HCT116 (cell line): ENCODE measurements at places on chromosomes 13 and 19. TPM values are rescaled to one million over a fixed set of nuclear protein-coding genes. Genes with fewer than 3 reads are reported as not detected.

GRCh38 chr19:33796164-33796875, at the start of gene KCTD15:
Gene KCTD15, plus strand, starts transcription at chr19:33796870. Its CDS starts 3,585 bp downstream, at chr19:33800455.
- no peak for DNase-seq

GRCh38 chr13:94143624-94144350, 335.7 kb downstream of the DCT start:
- DNase-seq = no peak

- DNase-seq = no peak
These were observed 168.3 kb upstream of the SPRY2 start for GRCh38 chr13:80509264-80509663.

DNA sequence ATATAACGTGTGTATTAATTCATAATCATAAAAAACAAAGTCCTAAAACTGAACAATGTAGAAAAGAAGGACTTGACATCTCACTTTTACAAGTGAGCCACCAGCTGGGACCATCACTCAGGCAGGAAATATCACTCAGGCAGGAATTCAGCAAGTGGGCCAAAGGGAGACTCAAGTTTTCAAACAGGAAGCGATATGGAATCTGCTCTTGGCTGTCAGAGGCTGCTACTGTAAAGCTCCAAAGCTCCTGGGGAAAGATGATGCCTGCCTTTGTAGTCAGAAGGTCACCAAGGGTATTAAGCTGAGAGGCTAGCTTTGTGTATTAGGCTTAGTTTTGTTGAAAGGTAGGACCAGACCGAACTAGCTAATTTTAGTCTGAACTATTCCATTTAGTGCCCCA, 5.5 kb upstream of the AKAP11 start:
- no peak for DNase-seq

DNA sequence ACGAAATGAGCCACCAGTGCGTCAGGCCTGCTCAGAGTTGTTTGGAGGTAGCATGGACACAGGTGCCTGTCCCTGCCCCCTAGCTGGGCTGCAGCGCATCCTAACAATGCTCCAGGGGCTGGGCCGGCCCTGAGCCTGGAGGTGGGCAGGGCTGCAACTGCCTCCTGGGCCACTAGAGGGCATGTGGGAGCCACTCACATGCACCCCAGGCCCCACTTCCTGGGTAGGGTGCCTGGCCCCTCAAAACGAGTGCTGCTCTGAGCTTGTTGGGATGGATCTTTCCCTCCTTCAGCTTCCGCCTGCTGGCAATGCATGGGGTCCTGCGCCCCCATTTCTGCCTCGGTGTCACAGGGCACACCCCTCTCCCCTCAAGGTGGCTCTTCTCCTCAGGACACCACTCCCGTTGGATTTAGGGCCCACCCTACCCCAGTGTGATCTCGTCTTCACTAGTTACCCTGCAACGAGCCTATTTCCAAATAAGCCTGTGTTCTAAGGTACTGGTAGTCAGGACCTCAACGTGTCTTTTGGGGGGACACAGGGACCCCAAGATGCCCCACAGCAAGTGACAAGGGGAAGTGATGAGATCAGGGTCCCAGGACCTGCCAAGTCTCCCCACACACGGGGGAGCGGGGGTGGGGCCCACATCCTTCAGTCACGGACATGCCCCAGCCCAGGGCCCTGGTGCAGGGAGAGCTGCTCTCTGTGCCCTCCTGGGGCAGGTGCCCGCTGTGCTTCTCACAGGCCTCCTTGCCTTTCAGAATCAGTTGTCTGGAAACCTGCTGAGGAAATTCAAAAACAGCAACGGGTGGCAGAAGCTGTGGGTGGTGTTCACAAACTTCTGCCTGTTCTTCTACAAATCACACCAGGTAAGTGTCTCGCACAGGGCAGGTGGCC, 131.3 kb downstream of the STK24 start:
- peak; percentile 41 for DNase-seq

DNA sequence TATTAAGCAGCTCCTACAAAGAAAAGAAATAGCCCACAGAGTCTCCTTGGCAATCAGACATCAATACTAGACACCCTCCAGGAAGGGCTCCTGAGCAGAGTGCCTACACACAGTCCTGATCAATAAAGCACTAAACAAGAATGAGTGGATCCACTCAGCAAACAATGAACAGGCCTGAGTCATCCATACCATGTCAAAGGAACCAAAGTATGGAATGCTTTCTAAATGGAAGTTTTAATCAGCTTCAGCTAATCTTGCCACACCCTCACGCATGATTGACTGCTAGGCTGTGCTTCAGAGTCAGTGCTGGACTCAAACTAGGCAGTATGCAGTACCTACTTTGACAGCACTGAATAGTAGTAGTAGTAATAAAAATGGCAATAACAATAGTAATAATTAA, 392.7 kb upstream of the HTR2A start:
- no peak for DNase-seq

GRCh38 chr13:110154410-110154933, 152.5 kb downstream of the COL4A1 start:
- no peak for DNase-seq

DNA sequence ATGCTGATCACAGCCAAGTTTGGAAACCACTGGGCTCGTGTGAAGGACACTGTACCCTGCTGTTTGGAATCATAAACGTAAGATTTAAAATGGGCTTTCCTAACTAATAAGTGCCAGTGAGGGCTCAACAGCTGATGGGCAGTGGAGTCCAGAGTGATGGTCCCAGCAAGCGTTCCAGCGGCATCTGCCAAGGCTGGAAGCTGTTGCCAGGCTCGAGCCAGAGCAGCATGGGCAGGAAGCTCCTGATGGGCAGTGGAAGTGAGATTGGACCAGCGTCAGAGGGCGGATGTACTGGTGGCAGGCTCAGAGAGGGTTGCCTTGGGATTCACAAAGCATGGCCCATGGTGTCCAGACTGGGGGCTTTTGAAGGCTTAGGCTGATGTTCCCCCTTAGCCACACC, 30.2 kb downstream of the COL4A2 start:
- no peak for DNase-seq

DNA sequence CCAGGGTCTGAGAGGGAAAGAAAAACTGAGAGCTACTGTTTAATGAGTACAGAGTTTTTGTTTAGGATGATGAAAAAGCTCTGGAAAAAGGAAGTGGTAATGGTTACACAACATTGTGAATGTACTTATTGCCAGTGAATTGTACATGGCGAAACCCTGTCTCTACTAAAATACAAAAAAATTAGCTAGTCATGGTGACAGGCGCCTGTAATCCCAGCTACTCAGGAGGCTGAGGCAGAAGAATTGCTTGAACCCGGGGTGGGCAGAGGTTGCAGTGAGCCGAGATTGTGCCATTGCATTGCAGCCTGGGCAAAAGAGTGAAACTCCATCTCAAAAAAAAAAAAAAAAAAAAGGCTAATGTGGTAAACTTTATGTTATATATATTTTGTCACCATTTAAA, 96.3 kb downstream of the VWA8 start:
- no peak for DNase-seq

DNA sequence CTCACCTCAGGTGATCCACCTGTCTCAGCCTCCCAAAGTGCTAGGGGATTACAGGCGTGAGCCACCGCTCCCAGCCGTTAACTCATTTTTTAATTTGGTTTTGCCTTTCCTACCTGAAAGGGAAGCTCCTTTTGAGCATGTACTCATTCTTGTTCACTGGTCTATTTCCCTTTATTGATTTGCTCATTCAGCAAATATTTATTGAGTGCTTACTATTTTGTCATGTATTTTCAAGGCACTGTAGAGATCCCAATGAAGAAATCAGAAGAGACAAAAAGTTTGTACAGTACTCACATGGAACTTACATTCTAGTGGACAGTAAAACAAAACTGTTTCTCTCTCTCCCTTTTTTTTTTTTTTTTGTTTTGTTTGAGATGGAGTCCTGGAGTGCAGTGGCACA, 13.8 kb downstream of the SPACA6 start:
- no peak for DNase-seq

- DNase-seq = no peak
These were observed 4.5 kb downstream of the NAA16 start for GRCh38 chr13:41315443-41316047.

GRCh38 chr19:53883231-53883661, 1.2 kb downstream of the PRKCG start:
- no peak for DNase-seq

- peak; percentile 83 for DNase-seq
These were observed 10.1 kb downstream of the NOSIP start for GRCh38 chr19:49570138-49570856.

- DNase-seq = no peak
These were observed 4.2 kb downstream of the RPS28 start for GRCh38 chr19:8325454-8325853.

DNA sequence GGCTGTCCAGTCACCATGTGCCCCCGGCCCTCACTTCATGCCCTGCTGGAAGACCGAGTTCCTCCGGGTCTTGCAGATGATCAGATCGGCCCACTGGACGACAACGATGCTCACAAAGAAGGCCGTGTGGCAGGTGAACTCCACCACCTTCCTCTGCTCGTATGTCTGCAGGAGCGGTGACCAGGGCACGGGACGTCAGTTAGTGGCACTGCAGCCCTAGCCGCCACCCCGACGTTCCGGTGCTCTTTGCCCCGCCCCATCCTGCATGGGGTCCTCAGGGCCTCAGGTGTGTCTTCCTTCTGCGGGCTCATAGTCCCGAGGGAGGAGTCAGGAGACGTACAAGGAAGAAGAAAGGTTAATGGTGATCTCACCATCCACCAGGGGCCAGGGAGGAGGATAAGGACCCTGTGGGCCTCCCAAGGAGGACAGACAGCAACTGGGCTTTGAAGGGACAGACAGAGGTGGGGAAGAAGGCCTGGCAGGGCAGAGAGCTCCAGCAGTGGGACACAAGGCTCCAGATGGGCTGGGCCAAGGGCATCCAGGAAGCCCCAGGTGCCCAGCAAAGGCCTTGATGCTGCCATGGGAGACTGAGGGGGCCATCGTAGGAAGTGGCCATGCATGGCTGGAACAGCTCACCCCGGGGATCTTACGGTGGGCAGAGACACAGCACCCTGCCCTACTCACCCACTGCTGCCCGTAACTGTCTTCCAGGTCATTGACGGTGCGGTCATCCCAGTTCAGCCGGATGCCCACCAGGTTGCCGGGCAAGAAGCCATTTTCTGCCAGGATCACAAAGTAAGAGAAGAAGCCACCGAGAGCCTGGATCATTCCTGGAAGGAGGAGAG, 9.9 kb upstream of the RABAC1 start:
- DNase-seq = no peak

GRCh38 chr19:47417107-47417745, 2.1 kb downstream of the MEIS3 start:
- DNase-seq = no peak

GRCh38 chr13:43185226-43185625, 161.8 kb downstream of the DNAJC15 start:
- DNase-seq = no peak

- DNase-seq = no peak
These were observed 12.6 kb downstream of the DNASE2 start for GRCh38 chr19:12868540-12869112.

- DNase-seq = no peak
These were observed 5.2 kb downstream of the MIER2 start for GRCh38 chr19:339262-339887.

DNA sequence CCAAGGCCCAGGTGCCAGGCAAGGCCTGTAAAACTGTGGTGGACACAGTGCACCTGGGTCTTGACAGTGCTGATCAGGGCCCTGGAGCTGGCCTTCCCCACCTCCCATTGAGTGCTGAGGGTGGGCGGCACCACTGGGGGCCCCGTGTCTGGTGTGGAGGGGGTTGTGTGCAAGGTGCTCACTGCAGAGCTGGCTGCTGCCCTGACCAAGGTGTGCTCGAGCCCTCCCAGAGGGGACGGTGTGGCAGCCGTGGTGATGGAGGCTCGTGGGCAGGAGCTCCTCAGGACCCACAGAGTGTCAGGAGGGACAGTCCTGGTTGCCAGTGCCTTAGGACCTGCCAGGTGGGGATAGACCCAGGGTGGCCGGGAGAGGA, 23.0 kb downstream of the ATP4B start:
- no peak for DNase-seq

DNA sequence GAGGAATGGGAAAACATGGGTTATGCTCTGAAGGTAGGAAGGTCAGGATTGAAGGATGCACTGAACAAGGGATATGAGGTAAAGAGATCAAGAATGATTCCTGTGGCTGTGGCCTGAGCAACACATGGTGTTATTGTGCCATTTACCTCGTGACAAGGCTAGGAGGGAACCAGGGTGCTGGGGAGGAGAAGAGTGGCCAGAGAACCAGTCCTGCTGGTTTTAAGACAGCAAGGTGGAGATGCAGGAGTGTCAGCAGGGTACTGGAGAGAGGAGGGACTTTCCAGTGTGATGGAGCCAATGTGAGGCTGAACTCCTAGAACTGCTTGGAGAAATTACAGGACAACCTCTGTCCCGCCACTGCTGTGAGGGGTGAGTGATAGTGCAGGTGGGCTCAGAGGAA, 282.4 kb downstream of the MYO16 start:
- no peak for DNase-seq

DNA sequence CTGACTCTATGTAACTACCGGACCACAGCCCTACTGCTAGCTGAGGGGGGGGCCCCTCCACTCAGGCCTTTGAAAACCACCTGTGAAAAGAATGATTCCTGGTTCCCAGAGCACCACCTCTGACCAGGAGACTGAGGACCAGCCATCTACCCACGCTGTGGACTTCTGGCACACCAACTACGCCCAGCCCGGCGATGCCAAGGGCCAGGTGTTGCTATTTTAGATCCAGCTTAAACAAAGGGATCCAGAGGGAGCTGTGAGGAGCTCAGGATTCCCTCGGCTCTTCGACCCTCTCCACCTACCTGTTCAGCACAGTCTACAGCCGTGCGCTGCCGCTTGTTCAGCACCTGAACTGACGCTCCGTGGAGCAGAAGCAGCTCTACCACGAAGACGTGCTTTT, 23.0 kb downstream of the PDCD5 start:
- DNase-seq = no peak

GRCh38 chr13:28954810-28955209, 134.7 kb downstream of the MTUS2 start:
- no peak for DNase-seq

DNA sequence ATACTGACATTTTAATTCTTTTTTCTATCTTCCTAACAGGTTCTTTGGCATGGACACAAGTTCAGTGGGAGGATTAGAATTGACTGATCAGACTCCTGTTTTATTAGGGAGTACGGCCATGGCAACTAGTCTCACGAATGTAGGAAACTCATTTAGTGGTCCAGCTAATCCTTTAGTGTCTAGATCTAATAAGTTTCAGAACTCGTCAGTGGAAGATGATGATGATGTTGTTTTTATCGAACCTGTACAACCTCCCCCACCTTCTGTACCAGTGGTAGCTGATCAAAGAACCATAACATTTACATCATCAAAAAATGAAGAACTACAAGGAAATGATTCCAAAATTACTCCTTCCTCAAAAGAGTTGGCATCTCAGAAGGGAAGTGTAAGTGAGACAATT, 34.5 kb downstream of the ZMYM2 start:
- no peak for DNase-seq

Gene ZNF607
- 7.1 TPM for total RNA-seq

Gene FAAP24
- total RNA-seq = 4.9 TPM

Gene OR10H1
- total RNA-seq = 0.17 TPM

Gene PABPC3
- total RNA-seq = 0.59 TPM

Gene PROSER3
- 42.5 TPM for total RNA-seq

Gene CEACAM4
- not detected for total RNA-seq

Gene KASH5
- not detected for total RNA-seq

Gene OLFM4
- total RNA-seq = 0.12 TPM

Gene RFPL4AL1
- not detected for total RNA-seq

Gene SLC7A9
- 0.42 TPM for total RNA-seq

Gene MED25
- 77.7 TPM for total RNA-seq

Gene CD37
- 0.76 TPM for total RNA-seq

Gene CASP14
- total RNA-seq = not detected

Gene BRME1
- total RNA-seq = 1.7 TPM

Gene MAMSTR
- 1.3 TPM for total RNA-seq

Gene DMKN
- total RNA-seq = 246 TPM

Gene CRLF1
- 43.0 TPM for total RNA-seq
